Skeletal muscle tissue (tissue), 5 donors: ENCODE measurements at places on chromosomes 2 and 18. TPM values are rescaled to one million over a fixed set of nuclear protein-coding genes. Genes with fewer than 3 reads are reported as not detected.

The DNAJC10 gene
- 27.1 TPM for total RNA-seq

The NABP1 gene
- total RNA-seq: 14.6 TPM

The TGFA gene
- under 0.01 TPM for total RNA-seq

The C2orf78 gene
- total RNA-seq: not detected

The ASNSD1 gene
- 36.5 TPM for total RNA-seq

The CCNT2 gene
- 35.0 TPM for total RNA-seq

The HJURP gene
- 3.1 TPM for total RNA-seq
